Fibroblast of skin of left biceps (primary cell): ENCODE measurements at places on chromosomes 7 and 10.

DNA sequence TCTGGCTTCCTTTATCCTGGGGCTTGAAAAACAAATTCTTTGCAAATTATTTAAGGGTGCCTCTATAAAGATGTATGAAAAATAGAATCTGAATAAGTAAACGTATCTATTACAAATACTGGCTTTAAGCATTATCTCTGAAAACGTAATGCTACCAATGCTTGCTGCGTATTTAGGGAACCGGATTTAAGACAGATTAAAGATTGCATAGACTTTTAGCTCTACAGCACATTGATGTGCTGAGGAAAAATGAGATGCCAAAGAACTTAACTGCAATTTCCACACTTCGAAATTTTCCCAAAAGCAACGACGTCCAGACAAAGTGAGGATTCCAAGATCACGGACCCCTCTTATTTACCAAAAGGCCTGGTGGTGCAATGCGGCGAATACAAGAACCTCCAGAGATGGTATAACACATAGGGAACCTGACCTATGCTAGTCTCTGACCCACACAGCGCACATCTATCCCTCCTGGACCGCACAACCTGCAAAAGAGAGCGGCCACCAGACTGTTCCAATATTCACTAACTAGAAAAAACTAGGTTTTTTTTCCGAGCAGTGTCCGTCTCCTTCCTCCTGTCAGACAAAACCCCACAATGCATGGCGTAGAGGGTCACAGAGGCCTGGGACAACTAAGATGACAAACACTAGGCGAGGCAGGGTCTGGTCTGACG is 34.3 kb upstream of the PHF14 start:
- no peak for DNase-seq

- DNase-seq = no peak
Observed at GRCh38 chr7:37738321-37738720, 54.8 kb downstream of the GPR141 start.

DNA sequence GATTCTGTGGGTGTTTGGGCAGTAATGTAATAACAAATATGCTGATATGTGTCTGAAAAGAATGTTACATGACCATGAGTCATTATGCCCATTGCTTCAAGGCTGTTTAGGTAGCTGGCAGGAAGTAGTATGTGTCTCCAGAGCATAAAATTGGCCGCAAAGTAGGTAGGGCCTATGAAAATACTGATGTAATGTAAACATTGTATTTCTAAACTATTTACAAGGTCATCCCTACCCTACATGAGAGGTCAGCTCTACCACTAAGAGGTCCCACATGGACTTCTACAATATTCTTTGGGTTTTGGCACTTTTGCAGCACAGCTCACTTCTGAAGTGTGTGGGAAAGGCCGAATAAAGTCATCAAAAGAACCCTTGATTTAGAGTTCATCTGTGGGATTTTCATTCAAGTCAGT is 301.9 kb downstream of the AHR start:
- no peak for DNase-seq

GRCh38 chr10:4373098-4373497 is 452.9 kb upstream of the AKR1E2 start:
- no peak for DNase-seq

- no peak for DNase-seq
Observed at GRCh38 chr7:27116031-27116961, 13.8 kb upstream of the HOXA2 start.

- DNase-seq = no peak
Observed at GRCh38 chr7:121298831-121299239, 30.0 kb upstream of the WNT16 start.

DNA sequence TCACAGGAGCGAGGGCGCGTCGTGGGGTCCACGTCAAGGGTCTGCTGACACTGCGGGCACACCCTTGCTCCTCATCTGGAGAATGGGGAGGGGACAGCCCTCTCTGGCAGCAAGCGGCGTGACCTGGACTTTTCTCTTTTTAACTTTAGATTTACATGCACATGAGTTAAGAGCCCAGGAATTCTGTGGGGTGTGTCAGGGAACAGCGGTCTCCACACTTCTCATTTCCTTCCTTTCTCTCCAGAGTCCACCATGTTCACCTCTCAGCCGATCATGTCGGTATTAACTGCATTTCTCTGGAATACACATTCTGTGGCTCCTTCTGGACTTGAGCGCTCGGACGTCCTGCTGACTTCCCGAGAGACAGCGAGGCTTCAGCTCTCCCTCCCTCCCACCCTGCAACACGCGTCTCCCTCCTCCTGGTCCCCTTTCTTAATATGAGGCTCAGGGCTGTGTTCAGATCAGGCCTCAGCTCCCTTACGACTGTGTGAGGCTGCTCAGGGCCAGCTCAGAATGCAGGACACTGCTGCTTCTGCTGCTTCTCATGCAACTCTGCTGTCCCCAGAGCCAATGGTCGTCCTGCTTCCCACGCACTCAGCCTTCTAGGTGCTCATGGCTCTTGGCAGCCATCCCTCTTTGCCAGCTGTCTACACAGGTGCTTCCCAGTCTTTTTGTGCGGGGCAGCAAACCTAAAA is 261.3 kb downstream of the ELFN1 start:
- no peak for DNase-seq

- DNase-seq = no peak
Observed at GRCh38 chr7:468681-469562, 50.7 kb downstream of the PDGFA start.

GRCh38 chr7:22722536-22723180 is 4.3 kb upstream of the IL6 start:
- DNase-seq = no peak

GRCh38 chr10:72574636-72575035 is 51.2 kb downstream of the MICU1 start:
- no peak for DNase-seq

GRCh38 chr7:94888995-94889523 is 18.3 kb upstream of the PPP1R9A start:
- DNase-seq = no peak

- DNase-seq = no peak
Observed at GRCh38 chr7:11817111-11817740, 14.8 kb downstream of the THSD7A start.

- DNase-seq = no peak
Observed at GRCh38 chr7:19713676-19714075, 4.8 kb upstream of the POLR1F start.

GRCh38 chr7:81260152-81260551 is 341.3 kb upstream of the SEMA3C start:
- no peak for DNase-seq

- DNase-seq = no peak
Observed at GRCh38 chr10:20007426-20007825, 191.2 kb downstream of the PLXDC2 start.

DNA sequence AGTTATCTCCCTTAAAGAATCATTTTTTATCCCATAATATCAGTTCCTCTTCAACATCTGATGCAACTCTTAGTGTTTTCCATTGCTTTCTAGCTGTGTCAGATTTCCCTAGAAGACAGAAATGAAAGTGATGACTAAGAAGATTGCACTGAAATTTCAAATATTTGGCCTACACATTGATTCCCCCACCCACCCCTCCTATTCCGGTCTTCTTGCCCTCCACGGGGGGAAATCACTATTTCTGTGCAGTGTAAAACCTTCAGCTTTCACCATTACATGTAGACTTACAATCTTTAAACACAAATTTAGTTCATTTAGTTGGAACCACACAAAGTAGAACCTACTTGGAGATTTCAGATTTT is 63.7 kb upstream of the IL6 start:
- DNase-seq = peak; percentile 64

DNA sequence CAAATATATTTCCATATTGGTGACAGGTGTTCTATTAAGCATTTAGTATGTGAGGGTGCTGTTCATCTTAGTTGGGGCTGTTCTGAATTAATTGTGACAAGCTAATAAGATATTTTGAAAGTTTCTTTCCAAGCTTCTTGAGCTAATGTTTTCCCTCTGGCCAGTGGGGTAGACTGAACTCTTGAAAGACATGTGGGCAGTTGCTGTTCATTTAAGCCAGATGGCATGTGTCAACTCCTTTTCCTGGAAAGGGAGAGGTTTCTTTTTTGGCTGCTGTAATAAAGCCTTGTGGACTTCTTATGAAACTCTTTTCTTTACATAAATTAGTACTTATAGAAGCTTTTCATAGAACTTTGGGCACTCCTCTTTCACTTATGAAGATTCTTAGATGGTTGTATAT is 21.7 kb downstream of the RAB18 start:
- DNase-seq = peak; percentile 38

DNA sequence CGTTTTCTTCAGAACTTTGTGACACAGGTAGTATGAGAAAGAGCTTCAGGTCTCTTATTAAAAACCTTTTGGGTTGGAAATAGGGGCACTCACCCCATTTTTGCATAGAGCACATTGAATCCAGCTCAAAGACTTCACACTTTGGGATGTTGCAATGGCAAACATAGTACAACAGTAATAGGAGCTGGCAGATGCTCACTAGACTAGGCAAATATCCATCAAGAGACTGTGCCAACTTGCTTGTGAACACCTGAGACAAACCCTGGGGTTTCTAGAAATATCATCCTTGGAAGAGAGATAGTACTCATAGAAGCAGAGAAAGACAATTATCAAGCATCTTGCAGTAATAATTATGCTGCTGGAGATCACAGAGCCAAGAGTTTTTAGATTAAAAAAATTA is 280.0 kb downstream of the CACNA2D1 start:
- DNase-seq = no peak

DNA sequence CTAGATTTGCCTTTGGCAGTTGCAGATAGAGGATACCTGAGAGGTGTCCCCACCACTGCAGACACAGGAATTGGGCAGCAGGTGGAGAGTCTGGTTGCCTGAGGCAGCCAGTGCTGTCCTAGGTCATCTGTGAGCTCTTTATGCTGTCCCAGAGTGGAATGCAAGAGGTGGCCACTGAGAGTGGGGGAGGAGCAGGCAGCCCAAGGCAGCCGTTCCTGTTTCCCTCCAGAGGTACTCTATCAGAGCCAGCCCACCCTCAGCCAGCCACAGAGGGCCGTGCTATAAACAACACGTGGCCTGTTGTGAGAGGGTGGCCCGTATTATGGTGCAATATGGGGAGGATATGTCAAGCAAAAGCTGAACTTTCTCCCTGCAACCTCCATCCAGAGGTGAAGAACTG is 8.5 kb downstream of the LRRC18 start:
- no peak for DNase-seq

DNA sequence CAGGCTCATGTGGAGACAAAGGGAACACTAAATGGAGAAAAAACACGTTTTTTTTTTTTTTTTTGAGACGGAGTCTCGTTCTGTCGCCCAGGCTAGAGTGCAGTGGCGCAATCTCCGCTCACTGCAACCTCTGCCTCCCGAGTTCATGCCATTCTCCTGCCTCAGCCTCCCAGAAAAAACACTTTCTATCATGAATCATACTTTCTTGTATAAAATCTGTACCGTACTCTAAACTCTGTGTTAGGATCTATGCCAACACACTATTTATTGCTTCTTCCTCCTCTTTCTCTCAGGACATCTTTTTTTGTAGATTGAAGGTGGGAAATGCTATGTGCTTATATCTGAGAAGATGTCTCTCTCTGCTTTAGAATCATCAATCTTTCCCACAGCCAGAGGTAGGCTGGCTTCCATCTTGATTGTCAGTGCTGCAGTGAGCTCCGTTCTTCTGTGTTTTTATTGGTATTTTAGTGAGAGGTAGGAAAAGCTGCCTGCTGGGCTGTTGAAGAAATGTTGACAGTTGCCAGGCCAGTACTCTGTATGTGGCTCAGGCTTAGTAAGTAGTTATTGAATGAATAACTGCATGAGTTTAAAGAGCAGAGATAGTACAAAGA is 101.1 kb downstream of the GPR85 start:
- DNase-seq = no peak

DNA sequence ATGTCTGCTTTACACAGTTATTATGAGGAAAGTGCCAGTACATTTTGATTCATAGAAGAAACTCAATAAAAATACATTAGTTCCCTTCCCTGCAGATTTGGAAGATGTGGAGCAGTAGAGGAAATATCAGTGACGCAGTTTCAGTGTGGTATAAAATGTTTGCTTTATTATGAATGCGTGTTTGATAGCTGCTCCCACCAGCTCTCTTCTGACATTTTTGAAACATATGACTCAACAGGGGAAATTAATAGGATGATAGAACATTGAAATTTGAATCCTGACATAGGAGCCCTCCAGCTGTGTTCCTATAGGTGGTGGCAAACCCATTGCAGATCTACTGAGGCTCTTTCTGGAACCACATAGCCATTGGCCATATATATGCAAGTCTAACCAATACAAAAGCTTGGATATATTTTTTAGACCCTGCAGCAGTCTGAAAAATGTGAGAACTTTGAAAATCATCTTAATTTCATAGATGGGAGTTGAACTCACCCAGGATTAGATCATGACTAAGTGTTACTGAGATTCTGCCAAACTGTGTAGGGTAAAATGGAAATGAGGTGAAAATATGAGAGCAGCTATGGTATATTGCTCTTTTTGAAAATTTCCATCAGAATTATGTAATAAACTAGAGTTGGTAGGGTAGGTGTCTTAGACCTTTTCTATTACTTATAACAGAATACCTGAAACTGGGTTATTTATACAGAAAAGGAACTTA is 47.8 kb downstream of the BZW2 start:
- no peak for DNase-seq

GRCh38 chr10:50561266-50561665 is 62.5 kb downstream of the SGMS1 start:
- DNase-seq = peak; percentile 87

- DNase-seq = peak; percentile 11
Observed at GRCh38 chr7:77348371-77348813, 67.8 kb downstream of the GSAP start.

DNA sequence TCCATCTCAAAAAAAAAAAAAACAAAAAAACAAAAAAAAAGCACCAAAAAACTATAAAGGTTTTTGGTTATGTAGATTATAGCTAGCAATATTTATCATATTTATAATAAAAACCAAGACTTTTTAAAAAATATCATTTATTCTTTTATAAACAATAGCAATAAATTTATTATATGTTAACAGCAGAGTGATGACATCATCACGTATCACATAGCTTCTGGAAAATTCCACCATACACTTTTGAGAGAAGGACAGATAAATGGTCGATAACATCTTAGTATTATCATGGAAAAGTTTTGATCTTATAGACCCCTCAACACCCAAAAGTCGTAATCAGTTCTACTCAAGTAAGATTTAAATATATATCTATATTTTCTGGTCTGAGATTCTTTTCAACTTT is 33.2 kb upstream of the IL15RA start:
- DNase-seq = no peak

DNA sequence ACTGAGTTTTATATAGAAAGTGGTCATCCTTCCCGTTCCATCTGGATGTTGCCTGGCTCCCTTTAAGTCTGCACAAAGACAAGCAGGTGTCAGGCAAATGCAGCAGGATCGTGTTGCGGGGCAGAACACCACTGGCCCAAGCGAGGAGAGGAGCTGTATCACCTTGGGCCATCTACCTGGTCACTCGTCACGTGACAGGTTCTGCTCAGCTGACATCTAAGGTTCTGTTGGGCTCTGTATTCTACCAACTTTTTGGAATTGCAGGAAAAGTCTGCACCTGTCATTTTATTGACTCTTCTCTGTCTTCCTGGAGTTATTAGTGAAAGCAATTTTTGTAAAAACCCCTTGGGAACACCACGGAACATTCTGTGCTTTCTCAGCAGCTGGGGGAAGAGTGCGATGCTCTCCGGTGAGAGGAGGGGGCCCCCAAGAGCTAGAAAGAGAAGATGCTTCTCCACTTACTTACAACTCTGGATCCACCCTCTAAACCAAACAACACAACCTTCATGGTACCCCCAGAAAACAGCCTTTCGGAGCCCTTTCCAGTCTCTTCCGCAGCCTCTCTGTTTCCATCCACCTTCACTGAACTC is 83.4 kb upstream of the NMT2 start:
- DNase-seq = no peak

GRCh38 chr10:69817078-69817581 is 15.4 kb downstream of the COL13A1 start:
- DNase-seq = no peak

GRCh38 chr7:139995017-139995915 is 67.5 kb downstream of the PARP12 start:
- DNase-seq = no peak
